Psoas muscle (tissue), 8 donors: ENCODE measurements at places on chromosomes 13 and 19. TPM values are rescaled to one million over a fixed set of nuclear protein-coding genes. Genes with fewer than 3 reads are reported as not detected.

DNA sequence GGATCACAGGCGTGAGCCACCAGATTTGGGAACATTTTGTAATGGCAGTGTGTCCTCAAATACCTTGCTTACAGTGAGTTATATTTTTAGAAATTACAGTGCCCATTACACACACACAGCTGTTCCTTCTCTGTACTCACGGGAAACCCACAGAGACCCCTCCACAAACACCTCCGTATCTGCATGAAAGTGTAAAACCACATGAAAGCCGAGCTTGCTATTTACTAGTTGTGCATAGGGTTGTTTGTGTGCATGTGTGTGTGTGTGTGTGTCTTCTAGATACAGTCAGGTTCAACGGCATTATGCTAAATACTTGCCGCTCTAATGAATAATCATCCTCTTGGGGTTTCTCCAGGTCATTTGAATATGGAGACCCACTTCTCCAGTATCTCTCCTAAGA, 22.3 kb upstream of the LILRA2 start:
- no peak for DNase-seq

GRCh38 chr19:35442091-35442490, 6.0 kb upstream of the FFAR2 start:
- DNase-seq: peak; percentile 59

GRCh38 chr13:112592647-112593046, 4.7 kb upstream of the TUBGCP3 start:
- DNase-seq: no peak

NEK3 gene
- 5.1 TPM for polyA plus RNA-seq

GRCh38 chr19:48158210-48158790, 11.8 kb downstream of the LIG1 start:
- no peak for DNase-seq
